ENCODE measurements at places on chromosomes 16 and 17. TPM values are rescaled to one million over a fixed set of nuclear protein-coding genes. Genes with fewer than 3 reads are reported as not detected.

CDH16 gene
- not detected for total RNA-seq

KRTAP2-2 gene
- total RNA-seq: not detected

C17orf100 gene
- total RNA-seq: 0.33 TPM

ITGAL gene
- total RNA-seq: not detected

- DNase-seq: no peak
Observed at GRCh38 chr17:80825471-80826345, 165.9 kb upstream of the CHMP6 start.

- DNase-seq: no peak
Observed at GRCh38 chr17:64974750-64975317, 55.6 kb upstream of the LRRC37A3 start.

DNA sequence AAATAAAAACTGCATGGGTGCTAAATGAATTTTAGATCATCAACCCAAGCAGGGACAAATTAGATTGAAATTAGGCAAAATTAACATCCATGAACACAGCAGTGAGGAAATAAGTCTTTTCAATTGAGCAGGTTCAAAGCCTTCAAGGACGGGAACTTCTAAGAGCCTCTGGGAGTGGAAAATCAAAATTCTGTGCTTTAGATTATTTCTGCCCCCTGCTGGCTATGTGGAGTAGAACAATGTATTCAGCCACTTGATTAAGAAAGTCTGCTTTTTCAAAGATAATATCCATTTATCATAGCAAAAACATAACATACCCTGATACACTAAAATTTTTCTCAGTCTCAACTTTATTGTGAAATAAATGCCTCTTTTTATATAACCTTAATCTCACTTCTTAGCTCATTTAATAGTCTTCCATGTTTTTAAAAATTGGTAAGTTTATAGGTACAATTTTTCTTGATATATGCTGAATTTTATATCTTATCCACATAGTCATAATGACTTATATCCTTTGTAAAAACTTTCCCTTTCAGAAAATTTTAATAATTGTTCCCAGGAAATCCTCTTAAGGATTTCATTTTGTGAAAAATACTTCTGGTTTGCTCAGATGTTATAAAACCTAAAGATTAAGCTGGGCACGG is 28.1 kb upstream of the NOL11 start:
- peak; percentile 48 for DNase-seq

- DNase-seq: no peak
Observed at GRCh38 chr16:16988963-16989362, 481.8 kb downstream of the XYLT1 start.

DNA sequence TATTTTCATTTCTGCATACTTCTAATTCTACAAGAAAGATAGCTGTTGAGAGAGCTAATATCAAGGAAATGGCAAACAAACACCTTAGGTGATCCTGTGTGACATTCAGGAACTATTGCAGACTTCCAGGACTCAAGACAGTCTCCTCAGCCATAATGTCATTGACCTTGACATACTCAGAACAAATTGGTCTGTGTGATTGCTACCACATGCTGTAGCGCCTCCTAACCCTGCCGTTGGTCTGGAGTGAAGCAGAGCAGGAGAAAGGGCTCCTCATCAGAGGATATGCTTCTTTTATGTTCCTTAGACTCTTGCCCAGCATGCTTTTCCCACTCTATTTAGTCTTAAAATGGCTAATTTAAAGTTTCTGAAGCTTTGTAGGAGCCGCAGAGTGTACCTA is 194.2 kb upstream of the TBX2 start:
- DNase-seq: no peak

GRCh38 chr16:75624921-75625334 is 1.8 kb upstream of the ADAT1 start:
- DNase-seq: peak; percentile 23

DNA sequence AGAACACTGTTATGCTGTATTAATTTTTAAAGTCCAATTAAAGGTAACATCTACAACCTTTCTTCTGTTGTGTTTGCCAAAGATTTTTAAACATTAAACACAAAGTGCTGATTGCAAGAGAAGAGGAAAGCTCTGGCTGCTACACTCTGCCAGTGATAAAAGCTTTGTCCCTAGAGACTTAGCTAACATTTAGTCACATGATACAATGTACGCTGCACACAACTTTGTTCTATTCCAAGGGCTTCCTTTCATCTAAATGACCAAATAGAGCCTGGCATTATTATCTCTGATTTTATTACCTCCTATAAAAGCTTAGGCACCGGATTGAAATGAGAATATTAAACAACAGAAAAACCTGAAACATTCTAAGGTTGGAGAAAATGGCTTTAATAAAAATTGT is 388.7 kb upstream of the PMFBP1 start:
- no peak for DNase-seq

DNA sequence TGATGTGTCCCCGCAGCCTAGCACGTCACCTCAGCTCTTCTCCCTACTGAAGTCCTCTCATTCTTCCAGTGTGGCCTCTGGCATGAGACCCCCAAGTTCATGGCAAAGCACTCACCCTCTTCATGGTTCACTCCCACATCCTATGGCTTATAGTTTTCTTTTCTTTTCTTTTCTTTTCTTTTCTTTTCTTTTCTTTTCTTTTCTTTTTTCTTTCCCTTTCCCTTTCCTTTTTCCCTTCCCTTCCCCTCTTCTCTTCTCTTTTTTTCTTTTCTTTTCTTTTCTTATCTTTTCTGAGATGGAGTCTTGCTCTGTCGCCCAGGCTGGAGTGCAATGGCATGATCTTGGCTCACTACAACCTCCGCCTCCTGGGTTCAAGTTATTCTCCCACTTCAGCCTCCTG is 58.4 kb upstream of the NLRP1 start:
- no peak for DNase-seq

Measured in fibroblast of lung (primary cell).